ENCODE measurements at places on chromosomes 7 and 10.

GRCh38 chr7:126803060-126803665, 449.6 kb downstream of the GRM8 start:
- peak; percentile 36 for DNase-seq

DNA sequence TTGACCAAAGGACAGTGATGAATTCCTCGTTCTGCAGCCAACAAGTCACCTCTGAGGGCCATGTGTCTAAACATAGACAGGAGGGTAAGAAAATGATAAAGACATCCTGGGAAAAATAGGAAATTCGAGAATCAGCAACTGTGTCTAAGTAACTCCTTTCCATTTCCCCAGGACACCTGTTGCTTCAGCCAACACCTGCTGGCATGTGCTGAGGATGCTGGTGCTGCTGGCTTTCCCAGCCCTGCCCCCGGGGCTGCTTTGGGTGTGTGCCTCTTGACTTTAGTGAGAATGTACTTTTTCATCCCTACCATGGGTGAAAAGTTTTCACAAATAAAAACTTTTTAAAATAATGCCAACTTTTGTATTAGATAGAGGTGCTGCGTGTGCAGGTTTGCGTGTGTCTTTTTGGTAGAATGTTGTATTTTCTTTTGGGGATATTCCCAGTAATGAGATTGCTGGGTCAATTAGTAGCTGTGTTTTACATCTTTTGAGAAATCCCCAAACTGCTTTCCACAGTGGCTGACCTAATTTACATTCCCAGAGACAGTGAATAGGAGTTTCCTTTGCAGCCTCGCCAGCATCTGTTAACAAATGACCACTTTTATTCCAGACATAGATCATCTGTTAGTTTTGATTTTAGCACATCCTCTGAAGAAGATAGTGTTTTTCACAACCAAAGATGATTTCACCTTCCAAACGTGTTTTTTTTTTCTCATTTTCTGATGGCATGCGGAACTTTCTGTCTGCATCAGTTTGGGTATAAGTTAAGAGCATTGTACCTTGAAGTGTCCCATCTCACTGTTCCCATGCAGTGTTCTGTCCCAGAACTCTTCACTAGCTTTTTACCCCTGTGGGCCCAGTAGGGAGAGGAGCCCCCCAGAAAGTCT, 104.2 kb upstream of the ACBD5 start:
- no peak for DNase-seq

DNA sequence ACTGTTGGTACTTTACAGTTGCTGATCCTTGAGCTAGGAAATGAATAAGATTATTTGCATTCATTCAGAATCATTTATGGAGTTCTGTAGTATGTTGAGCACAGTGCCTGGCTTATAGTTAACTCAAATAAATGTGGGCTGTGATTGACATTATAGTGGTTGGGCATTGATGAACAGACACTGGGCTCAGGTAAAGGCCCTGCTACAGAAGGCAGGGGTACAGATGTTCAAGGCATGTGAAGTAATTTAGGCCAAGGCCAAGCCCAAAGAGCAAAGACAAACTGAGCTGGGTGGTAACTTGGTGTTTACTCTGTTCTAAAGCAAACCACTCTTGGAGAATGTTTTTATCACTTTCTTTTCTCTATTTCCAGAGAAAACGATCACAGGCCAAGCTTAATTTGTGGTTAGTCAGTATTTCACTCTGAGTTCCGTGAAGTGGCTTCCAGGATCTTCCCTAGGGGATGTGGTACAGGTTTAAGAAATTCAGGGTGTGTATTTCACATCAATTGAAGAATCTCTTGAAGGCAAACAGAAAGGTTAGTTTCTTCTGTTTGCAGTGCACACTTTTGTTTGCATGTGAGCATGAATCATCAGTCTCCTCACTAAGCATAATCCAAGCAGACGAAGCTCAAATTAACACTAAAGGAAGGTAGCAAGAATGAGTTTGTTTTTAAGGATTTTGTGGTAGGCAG, 113.9 kb upstream of the PRR15 start:
- no peak for DNase-seq

DNA sequence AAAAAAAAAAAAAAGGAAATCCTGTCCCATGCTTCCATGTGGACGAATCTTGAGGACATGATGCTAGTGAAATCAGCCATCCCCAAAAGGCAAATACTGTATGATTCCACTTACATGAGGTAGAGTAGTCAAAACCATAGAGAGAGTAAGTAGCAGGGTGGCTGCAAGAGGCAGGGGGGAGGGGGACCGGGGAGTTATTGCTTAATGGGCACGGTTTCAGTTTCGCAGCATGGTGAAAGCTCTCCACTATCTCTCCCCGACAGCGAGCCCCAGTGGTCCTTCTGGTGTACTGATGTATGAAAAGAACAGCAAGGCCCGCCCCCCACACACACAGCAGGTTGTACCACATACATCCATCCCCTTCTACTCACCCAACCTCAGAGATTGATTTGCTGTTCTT, 32.8 kb downstream of the NOD1 start:
- DNase-seq: peak; percentile 56

- DNase-seq: no peak
Observed at GRCh38 chr7:117036836-117037235, 83.5 kb downstream of the ST7 start.

DNA sequence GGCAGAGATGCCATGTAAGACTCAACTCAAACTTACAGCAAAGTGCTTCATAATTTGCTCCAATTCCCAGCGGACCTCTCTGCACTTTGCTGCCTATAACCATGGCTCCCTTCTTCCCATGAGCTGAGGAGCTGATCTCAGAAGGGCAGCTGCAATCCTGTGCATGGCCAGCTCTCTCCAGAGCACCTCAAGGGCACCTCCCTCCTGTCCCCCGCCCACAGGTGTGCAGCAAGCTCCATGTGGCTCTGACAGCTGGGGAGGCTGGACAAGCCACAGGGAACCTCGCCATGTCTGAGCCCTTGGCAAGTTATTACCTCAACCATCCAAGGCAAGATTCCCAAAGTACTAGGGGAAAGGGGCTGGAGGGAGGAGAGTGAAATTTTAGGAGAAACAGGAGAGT, 61.1 kb upstream of the DDC start:
- no peak for DNase-seq

GRCh38 chr10:77571490-77571889, 66.1 kb downstream of the KCNMA1 start:
- no peak for DNase-seq

Data from stimulated activated CD4-positive, alpha-beta T cell treated with anti-CD3 and anti-CD28 coated beads, Interleukin-2, amount 100 ng/mL, for 24 hours (primary cell).